ENCODE measurements at places on chromosomes 12 and 14.
A peak's percentile ranks its signal among the peaks of the same experiment; 100 is the strongest.

DNA sequence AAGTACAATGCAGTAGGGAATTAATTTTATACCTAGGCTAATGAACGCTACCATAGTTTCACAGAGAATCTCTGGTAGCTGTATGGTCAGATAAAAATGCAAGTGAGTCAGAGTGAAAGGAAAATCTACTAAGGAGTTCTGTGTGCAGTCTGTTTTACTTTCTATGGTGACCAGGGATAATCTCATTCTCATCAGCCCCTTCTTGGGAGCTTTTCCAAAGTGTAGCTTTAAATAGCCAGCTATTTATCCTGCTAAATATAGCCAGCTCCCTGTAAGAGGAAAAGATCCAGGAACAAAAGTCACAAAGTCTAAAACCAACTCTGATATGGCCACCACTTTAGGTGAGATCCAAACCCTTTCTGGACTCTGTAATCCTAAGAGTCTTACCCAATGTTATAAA lies 75.5 kb downstream of the TMEM116 start:
- DNase-seq = peak; percentile 8

DNA sequence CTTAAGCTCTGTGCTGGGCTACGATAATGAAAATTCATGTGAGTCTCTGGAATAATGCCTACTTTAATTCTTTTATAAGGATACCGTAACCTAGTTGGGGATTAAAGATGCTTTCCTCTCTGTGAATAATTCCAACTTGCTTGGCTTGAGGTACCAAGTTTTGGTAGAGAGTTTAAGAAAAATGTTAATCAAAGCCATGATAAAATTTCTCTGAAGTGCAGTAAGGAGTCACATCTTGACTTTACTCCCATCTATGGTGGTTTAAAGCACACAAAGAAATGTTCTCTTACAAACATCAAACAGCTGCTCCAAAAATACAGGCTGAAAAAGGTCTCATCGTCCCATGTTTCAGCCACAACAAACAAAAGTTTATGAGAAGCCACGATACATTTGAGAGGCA lies 284.8 kb upstream of the TBX3 start:
- no peak for DNase-seq

DNA sequence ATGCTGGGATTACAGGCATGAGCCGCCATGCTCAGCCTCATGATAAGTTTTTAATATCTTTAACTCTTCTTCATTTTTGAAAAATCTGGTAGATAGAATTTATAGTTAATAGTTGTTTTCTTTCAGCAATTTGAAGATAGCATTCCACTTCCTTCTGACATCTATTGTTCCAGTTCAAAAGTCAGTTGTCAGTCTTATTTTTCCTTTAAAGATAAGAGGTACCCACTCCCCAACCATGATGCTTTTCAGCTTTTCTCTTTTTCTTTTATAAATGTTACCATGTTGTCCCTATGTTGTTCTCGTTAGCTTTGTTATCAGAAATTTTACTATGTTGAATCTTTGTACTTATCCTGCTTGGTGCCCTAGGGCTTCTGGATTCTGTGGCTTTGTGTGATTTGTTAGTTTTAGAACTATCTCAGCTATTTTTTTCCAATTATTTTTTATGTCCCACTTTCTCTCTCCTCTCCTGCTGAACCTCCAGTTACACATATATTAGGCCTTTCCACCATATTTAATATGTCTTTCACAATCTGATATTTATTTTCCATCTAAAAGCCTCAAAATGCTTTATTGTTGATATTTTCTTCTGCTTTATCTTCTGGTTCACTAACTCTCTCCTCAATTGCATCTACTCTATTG lies 181.6 kb upstream of the FOXN3 start:
- no peak for DNase-seq

GRCh38 chr12:86286119-86286518 lies 29.9 kb upstream of the MGAT4C start:
- DNase-seq = no peak

Measured in GM04504 (cell line).